ENCODE measurements at places on chromosomes 6 and 20.

GRCh38 chr20:60071965-60072364, 113.7 kb downstream of the CDH26 start:
- DNase-seq = no peak

DNA sequence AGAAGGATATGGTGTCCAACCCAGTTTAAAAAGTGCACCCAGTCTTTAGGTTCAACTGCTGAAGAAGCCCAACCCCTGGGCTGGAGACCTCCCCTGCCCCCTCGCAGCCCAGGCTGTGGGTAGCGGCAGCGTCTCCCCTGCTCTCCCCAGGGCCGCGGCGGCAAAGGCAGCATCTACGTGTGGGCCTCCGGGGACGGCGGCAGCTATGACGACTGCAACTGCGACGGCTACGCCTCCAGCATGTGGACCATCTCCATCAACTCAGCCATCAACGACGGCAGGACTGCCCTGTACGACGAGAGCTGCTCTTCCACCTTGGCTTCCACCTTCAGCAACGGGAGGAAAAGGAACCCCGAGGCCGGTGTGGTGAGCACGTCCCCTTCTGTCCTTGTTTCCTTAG, 77.6 kb downstream of the BFSP1 start:
- DNase-seq = no peak

- no peak for DNase-seq
Measured at GRCh38 chr20:56223352-56223751, 25.2 kb upstream of the MC3R start.

DNA sequence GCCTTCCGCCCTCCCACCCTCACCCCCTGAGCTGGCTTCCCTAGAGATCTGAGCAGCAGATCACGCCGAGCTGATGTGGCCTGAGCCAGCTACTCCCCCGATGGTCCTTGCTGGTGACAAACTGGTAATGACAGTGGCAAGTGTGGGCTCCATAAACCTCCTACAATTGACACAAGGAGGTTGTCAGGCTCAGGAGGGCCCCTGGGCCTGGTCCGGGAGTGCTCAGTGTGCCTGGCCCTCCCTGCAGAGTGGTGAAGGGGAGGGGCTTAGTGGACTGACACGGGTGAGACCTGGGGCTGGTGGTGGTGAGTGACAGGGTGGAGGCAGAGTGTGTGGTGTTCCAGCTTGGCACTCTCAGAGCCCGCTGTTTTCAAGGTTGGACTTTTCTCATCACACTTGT, 22.6 kb upstream of the MPC1 start:
- no peak for DNase-seq

DNA sequence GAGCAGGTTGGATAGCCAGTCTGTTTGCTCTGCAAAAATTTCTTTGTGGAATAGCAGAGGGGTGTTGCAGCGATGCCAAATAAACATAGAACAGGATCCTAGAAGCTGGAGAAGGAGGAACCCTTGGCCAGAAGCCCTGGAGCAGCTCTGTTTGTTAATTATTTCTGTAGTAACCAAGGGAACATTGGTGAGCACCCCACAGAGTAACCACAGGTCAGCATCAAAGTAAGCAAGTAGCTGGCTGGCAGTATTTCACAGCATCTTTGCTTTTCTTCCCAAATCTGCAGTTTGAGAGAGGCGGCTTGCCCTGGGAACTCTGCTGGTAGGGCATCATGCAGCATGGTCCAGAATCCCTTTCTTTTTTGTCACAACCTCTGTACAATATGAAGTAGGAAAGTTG, 12.7 kb upstream of the APMAP start:
- DNase-seq = peak; percentile 33

DNA sequence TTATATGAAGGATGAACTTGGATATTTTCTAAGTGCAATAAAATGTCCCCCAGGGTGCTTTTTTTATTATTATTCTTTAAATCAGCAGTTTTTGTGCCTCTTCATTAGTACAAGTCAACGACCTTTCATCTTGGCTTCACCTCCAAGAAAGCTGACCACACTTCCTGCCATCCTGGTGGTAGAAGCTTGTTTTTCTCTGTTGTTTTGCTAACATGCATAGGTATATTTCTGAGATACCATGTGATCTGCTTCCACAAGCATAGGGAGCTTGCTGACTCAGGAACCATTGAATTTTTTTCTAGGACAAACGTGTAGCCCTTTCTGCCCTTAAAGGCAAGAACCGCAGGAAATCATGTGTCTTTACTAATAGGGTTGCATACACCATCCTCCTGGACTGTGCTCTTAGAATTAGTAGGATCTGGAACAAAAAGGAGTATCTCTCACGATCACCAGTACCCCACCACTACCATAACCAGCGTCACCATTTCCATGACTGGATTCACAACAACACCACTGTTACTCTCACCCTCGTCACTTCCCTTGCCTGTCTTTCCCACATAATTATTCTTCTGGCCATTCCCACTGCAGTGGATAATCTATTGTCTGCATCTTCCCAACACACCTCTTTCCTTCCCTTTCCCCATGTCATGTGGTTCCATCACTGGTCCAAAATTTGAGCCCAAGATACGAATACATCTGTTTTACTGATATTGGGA, 207.1 kb downstream of the MAFB start:
- no peak for DNase-seq

GRCh38 chr6:112929641-112930040, 582.5 kb downstream of the RFPL4B start:
- no peak for DNase-seq

DNA sequence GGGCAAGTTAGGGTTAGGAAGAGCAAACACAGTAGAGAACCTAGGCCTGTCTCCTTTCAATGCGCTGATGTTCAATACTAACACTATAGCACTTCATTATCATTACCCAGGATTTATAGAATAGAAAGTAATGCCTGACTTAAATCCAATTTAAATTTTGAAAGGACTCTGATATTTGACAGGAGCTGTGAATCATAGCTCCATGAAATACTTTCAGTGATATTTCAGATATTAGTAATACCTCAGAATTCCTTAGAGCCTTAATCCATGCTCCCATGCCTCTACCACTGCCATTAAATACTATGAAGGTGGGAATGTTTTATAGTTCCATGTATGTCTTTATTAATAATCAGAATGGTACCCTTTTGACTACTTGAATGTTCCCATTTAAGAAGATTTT, 530.2 kb downstream of the BCKDHB start:
- no peak for DNase-seq

DNA sequence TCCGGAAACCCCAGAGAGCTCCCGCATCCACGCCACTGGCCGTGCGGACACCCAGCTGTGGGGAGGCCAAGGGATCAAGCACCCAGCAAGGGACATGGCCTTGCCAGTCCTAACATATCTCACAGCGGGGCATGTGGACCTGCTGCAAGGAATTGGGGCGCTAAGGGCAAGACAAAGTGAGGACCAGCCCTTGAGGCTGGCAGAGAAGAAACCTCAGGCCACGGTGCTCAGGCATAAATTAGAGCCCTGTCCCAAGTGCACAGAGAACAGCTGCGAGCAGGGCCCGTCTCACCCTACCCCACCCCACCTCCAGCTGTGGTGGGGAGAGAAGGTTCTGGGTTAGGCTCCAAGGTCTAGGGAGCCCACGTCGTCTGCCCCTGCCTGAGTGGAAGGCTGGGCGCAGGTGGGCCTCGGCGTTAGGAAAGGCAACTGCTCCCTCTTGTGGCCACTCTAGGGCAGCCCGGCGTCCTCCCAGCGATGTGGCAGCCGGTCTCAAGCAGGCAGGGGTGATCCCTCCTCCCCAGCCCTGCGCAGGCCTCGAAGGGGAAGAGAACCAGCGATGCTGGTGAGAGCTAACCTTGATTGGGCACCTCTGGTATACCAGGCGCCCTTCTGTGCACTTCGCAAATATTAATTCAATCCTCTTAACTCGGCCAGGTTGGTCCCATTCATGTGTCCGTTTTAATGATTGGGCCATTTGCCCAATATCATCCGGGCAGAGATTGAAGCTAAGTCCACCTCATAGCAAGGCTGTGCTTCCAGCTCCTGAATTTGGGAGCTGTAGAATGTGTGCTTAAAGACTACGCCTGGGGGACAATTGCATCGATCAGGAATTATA, 235.8 kb downstream of the NFATC2 start:
- peak; percentile 54 for DNase-seq

DNA sequence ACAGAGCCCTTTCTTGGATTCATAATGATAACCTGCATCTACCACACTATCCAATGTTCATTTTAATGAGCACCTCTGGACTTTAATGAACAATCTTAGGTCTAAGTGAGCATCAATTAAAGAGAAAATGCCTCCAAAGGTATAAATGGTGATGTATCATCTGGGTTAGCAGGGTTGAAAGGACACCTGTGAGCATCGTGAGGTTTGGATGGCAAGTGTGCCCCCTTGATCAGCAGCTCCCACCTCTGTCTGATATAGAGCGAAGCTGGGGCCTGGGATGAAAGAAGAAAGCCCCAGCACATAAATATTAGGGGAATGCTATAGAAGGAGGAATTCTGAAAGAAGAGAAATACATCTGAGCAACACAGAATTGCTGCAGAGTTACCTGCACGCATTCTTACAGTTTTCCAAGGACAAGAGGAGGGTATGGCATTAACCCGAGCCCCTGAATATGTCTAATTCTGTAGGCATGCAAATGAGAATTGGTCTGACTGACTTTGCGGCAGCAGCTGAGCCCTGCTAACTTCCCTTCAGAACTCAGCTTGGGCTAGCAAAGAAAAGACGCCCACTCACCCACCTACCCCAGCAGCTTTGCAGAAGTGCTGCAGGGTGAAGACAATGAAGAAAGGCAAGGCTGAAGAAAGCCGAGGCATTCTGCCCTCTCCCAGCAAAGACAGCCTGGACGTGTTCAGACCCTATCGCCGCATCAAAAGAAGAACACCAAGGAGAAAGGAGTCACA, 136.2 kb downstream of the GMPR start:
- no peak for DNase-seq

GRCh38 chr20:14568701-14569100, 231.3 kb upstream of the FLRT3 start:
- no peak for DNase-seq

- DNase-seq = no peak
Measured at GRCh38 chr6:23851522-23851921, 274.5 kb upstream of the NRSN1 start.

GRCh38 chr6:82494367-82494766, 130.8 kb downstream of the TPBG start:
- DNase-seq = no peak

- DNase-seq = no peak
Measured at GRCh38 chr6:16446273-16446672, 207.9 kb downstream of the GMPR start.

DNA sequence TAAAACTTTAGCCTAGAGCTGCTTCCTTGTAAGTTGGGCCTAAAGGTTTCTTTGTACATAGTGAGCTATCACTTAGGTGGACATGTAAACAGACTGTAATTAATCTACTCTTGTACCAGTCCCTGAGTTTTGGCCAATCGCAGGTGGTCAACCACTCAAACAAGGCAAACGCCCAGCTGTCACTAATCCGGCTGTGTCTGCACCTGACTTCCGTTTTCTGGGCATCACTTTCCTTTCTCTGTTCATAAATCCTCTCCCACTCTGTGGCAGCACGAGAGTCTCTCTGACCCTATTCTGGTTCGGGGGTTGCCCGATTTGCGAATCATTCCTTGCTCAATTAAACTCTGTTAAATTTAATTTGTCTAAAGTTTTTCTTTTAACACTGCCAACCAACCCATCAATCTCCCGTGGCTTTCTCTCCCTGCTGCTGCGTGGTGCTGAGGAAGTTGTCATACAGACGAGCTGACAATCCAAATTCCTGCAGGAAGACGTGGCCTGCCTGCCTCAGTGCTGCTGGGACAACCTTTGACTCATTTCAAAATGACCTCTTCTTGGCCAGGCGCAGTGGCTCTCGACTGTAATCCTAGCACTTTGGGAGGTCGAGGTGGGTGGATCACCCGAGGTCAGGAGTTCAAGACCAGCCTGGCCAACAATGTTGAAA, 206.3 kb downstream of the QKI start:
- DNase-seq = no peak

- no peak for DNase-seq
Measured at GRCh38 chr6:139376017-139376330, 1.5 kb upstream of the CITED2 start.

Measured in NCI-H446 (cell line).